ENCODE measurements at places on chromosomes 3 and 15. TPM values are rescaled to one million over a fixed set of nuclear protein-coding genes. Genes with fewer than 3 reads are reported as not detected.

KNL1 gene
- total RNA-seq: 107 TPM

ADCY5 gene
- total RNA-seq: not detected

SYNM gene
- total RNA-seq: 5.7 TPM

DNAJB11 gene
- total RNA-seq: 78.8 TPM

C2CD4A gene
- total RNA-seq: 1.3 TPM

NTRK3 gene
- total RNA-seq: not detected

FETUB gene
- not detected for total RNA-seq

RTP1 gene
- total RNA-seq: not detected

CHL1 gene
- not detected for total RNA-seq

SI gene
- not detected for total RNA-seq

GOLIM4 gene
- total RNA-seq: 51.4 TPM

OR5K1 gene
- not detected for total RNA-seq

Data from thoracic aorta endothelial cell (primary cell).